Activated CD4-positive, alpha-beta T cell treated with anti-CD3 and anti-CD28 coated beads, Interleukin-2, amount 50 U/mL, for 1 hour (primary cell): ENCODE measurements at places on chromosomes 16 and 17.

- no peak for DNase-seq
Observed at GRCh38 chr16:16774389-16774788, 395.4 kb downstream of the NPIPA7 start.

DNA sequence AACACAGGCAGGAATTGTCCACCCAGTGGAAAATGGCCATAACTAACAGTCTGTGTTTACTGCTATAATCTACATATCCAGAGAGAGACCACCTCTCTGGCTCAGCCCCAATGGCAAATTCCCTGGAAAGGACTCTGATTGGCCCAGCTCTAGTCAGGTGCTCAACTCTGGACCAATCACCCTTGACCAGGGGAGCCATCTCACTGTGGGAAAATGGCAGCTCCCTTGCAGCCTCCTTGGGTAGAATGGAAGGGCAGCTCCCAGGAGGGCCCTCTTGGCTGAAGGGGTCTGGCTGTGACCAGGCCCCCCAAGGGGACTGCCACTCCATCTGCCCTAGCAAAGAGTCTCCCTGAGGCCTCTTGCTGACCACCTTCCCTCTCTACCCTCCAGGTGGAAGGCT, 3.1 kb downstream of the ALOX15B start:
- DNase-seq = no peak

GRCh38 chr16:4293181-4293716, 20.4 kb upstream of the TFAP4 start:
- no peak for DNase-seq

DNA sequence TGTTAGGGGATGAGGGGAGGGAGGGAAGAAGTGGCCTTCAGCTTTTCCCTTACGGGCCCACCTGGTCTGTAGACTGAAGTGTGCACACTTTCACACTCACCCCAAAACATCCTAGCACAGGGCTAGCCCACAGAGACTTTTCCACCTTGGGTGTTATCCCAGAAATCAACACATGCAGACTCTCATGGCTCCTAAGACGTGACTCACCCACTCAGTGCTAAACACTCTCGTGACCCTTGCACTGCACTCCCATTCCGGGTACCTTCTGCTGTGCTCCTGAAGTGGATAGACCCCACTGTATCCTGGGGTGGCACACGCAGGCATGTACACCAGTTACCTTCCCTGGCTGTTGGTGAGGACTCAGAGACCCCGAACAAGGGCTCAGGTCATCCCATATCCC, 23.0 kb upstream of the ABCC3 start:
- no peak for DNase-seq

DNA sequence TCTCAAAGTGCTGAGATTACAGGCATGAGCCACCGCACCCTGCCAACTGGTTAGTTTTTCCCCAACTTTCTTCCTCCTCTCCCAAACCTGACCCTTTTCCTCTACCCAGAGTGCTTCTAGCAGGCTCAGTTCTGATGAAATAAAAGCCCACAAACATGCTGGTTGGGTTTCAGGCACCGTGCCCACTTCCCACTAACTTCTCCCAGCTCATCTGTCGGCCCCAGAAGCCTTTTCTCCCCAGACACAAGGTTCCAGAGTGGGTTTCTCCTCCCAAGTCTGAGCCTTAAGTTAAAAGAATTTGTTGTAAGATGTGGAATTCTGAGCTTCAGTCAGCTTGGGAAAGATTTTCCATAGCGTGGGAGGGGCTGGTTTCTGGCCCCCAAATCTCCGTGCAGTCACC, 11.5 kb upstream of the SCN4A start:
- no peak for DNase-seq

- DNase-seq = no peak
Observed at GRCh38 chr16:67560827-67561342, 1.4 kb upstream of the CTCF start.

- DNase-seq = no peak
Observed at GRCh38 chr17:33090806-33091205, 99.2 kb downstream of the SPACA3 start.

DNA sequence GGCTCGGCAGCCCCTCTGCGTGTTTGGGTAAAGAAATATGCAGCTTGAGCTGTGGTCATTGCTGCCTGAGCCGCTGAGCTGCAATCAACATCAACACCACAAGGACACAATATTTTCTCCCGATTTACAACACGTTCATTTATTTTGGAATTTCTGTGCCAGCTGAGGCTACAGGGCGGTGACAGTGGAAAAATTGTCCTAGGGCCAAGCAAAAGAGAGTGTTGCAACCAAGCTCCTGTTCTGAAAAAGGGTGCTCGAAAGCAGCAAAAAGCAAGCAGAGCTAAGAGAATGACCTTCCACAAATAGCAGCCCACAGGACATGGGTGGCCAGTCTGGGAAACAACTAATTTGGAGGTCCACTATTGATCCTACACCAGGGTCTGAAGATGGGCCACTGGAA, 35.4 kb upstream of the NOG start:
- no peak for DNase-seq

DNA sequence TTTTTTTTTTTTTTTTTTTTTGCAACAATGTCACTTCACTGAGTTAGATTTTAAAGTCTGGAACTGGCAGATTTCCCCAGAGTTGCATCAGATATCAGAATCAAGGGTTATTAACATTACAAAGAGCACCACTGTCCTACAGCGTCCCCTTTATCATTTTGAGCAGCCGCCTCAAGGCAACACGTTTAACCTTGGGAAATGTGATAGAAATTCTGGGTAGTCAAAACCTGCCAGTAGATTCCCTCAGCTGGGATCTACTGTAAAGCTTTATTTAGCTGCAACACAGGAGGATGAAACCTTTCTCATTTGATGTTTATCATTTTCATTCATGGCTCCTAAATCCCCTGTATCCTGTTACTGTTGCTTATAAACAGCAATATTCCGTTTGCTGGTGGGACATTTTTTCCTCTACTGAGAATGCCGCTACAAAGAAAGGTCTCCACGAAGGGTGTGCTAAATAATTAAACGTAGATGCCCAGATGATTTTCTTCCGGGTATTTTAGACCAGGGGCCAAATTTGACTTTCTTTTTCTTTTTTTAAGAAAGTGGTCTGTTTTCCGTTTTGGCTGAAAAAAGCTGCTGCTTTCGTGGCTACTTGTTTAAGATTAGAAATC, 436.1 kb upstream of the GOT2 start:
- no peak for DNase-seq

- no peak for DNase-seq
Observed at GRCh38 chr16:22868593-22869224, 54.7 kb downstream of the HS3ST2 start.

GRCh38 chr17:81543339-81543675, 8.8 kb downstream of the FAAP100 start:
- no peak for DNase-seq

GRCh38 chr17:49342575-49342936, 19.5 kb downstream of the ZNF652 start:
- DNase-seq = no peak

GRCh38 chr17:46930051-46930450, 7.1 kb downstream of the GOSR2 start:
- DNase-seq = no peak

DNA sequence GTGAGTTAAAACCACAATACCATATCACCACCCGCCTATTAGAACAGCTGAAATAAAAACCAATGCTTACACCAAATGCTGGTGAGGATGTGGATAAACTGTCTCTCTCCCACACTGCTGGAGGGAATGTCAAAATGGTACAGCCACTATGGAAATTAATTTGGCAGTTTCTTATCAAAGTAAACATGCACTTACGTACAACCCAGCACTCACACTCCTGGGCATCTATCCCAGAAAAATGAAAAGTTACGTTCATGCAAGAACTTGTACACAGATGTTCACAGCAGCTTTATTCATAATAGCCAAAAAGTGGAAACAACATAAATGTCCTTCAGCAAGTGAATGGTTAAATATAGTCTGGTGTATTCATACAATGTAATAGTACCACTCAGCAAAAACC, 173.2 kb upstream of the MYOCD start:
- no peak for DNase-seq

- DNase-seq = no peak
Observed at GRCh38 chr17:55285340-55286301, 20.9 kb downstream of the HLF start.

GRCh38 chr16:68736561-68736960, 531 bp upstream of the CDH1 start:
- no peak for DNase-seq

GRCh38 chr17:36001862-36002603, 680 bp upstream of the CCL15 start:
- DNase-seq = no peak

DNA sequence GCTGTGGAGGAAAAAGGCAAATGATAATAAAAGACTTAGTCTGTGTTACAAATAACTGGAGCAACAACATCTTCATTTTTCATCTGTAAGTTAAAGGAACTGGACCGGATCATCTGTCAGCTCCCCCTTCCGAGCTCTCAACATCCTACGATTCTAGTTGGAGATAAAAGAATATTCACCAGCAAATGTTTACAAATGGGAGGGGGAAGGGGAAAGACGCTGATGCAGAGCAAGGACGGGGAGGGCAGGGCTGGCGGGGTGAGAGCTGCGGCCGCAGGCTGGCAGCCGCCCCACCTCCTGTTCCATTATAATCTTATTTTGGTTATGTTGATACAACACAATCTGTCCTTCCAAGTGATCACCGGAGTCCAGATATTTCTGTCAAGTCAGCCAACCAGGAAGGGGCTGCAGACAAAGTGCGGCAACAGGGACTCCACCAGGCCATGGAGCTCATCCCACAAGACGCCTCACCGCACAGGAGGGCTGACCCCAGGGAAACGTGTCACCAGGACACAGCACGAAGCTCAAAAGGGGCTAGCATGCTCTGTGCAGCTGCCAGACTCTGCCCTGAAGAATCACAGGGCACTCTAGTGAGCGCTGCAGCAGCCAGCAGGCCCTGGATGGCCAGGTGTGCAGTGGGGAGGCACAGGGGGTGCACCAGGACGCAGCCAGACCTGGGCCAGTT, 19.7 kb downstream of the FBXO31 start:
- DNase-seq = no peak

DNA sequence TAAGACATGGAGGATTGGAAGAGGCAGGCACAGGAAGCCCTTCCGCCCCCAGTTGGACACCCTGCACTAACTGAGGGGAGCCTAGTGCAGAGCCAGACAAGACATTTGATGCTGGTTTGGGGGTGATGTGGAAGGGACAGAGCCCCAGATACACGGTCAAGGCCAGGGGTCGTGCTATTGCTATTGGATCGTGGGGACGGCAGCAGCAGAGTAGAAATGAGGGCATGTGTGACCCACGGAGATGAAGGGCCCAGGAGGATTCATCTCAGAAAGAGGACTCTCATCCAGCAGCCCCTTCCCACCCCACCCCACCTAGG, 2.0 kb upstream of the VAMP2 start:
- DNase-seq = no peak

- no peak for DNase-seq
Observed at GRCh38 chr16:74605332-74605731, 1.6 kb downstream of the GLG1 start.

DNA sequence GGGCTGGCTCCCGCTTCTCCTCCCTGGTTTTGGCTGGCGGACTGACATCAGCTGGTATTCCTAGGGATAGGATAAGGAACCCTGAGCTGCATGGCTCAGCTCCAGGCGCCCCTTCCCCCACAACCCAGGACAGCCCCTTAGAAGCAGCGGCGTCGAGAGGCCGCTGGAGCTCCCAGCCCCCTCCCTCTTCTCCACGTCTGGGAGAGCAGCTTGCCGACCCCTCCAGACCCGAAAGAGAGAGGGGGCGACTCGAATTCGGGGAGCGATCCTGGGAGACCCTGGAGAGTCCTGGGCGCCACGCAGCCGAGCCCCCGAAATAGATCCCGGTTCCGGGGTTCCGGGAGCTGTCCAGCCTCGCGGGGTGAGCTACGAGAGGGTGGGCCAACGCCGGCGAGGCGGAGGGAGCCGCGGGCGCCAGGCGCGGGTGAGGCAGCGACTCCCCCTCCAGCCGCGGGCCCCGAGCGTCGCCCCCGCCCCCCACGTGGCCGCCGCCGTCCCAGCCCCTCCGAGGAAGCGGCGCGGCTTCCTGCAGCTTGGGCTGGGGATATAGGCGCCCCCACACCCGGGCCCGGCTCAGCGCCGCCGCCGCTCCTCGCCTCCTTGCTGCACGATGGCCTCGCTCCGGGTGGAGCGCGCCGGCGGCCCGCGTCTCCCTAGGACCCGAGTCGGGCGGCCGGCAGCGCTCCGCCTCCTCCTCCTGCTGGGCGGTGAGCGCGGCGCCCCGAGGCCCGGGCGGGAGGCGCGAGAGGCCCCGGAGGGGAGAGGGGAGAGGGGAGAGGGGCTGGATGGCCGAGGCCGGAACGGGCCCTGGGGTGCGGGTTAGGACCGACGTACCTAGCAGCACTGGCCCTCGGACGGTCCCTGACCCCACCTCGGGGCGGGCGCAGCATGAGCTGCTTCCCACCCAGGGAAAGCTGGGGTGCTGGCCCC, at the start of gene RAMP2:
Gene RAMP2, plus strand, starts transcription at position 576 of the 930 bp plus-strand sequence. Its CDS starts 35 bp downstream, at position 611.
- no peak for DNase-seq

DNA sequence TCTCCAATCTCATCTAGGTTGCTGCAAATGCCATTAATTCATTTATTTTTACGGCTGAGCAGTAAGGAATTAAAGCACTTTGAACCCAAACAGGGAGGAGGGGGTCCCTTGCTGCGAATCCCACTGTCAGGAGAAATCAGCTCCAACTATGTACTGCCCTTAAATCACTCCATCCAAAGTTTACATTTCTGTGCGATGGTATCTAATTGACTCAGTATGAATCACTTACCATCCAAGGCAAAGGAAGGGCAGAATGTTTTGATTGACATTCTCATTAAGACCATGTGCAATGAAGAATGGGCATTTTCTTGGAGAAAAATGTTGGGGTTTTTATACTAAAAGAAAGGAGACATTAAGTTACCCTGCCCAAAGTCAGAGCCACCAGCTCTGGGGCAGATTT, 47.7 kb upstream of the XYLT1 start:
- no peak for DNase-seq

GRCh38 chr17:65595071-65595656, 33.7 kb upstream of the AXIN2 start:
- DNase-seq = no peak

- no peak for DNase-seq
Observed at GRCh38 chr17:5789528-5789927, 205.2 kb upstream of the NLRP1 start.

DNA sequence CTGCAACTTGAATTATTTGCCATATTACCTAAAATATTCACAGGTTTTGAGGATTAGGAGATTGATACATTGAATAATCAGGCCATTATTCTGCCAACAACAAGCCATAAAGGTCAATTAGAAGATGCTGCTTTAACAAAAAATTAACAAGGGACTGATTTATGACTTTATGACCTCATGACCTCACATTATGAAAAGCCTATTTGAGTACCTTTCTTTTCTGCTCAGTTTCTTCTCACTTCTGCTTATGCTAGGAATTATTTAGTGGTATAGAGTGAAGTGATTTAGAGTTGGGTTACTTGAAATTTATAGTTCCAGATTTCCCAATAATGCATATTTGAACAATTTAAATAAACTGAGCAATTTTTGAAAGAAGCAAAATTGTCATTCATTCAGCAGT, 121.6 kb downstream of the CHD9 start:
- DNase-seq = no peak

GRCh38 chr17:4859816-4860625, 26.9 kb downstream of the MINK1 start:
- no peak for DNase-seq
